Activated naive CD8-positive, alpha-beta T cell treated with anti-CD3 and anti-CD28 coated beads, Interleukin-2, amount 10 ng/mL, durations not matched to agents 7 days and 5 days (primary cell): ENCODE measurements at places on chromosomes 1 and 21.

DNA sequence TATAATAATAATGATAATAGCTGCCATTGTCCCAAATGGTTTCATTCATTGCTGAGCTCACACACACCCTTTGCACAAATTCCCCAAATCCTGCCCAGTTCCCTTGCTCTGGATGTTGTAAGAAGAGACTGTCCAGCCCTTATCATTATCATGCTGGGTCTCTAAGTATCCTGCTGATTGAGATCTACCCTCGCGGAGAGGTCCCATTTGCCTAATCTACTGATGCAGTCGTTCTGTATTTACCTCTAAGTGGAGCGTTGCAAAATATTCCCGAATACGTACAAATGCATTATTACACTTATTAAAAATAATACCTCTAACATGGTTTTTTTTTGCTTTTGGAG lies 51.2 kb downstream of the TNFRSF8 start:
- DNase-seq: no peak

DNA sequence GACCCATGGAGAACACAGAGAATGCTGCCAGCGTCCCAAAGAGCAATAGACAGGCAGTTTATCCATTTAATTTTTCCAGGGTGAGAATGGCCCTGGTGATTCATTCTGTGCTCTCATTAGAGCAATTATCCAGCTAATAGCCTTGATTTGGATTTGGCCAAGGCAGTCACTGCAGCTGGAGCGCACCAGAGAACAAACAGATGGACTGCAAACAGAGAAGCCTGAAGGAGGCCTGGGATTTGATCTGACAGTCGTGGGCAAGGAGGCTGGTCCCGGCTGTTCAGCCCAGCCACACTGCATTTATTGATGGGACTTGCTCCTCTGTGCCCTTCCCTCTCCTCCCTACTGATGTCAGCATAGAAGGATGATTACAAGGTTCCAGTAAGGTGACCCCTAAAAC lies 353.9 kb upstream of the C1orf174 start:
- no peak for DNase-seq

- no peak for DNase-seq
Measured at GRCh38 chr1:16173447-16174260, 17.8 kb upstream of the EPHA2 start.

GRCh38 chr1:34087986-34088385 lies 77.0 kb downstream of the CSMD2 start:
- no peak for DNase-seq

DNA sequence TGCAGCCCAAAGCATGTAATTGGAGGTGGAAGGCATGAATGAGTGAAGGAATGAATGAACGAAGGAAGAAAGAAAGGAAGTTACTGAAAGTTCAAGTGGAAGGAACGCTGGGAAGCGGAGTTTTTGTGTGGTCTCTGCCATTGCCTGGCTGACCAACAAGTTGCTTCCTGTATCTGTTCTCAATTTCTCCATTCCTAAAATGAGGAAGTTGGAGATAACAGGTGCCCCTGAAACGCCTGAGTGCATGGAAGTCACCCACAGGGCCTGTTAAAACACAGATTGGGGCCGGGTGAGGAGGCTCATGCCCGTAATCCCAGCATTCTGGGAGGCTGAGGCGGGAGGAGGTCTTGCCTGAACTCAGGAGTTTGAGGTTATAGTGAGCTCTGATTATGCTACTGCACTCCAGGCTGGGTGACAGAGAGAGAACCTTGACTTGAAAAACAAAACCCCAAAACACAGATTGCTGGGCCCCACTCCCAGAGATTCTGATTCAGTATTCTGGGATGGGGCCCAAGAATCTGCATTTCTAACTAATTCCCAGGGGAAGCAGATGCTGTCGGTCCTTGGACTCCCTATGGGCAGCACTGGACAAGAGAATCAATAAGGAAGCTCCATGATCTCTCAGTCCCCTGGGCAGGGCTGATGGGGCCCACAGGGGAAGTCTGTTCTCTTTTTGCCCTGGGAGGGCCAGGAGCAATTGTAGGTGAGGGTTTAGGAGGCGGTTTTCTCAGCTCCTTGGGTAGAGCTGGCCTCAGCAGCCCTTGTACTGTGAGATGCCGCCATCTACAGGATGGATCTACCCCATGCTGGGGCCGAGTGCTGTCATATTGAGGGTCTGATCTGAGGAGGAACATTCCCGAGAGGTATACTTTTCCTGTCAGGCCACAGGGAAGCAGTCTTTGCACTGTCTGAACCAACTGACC lies 3.3 kb upstream of the CNR2 start:
- DNase-seq: peak; percentile 65

DNA sequence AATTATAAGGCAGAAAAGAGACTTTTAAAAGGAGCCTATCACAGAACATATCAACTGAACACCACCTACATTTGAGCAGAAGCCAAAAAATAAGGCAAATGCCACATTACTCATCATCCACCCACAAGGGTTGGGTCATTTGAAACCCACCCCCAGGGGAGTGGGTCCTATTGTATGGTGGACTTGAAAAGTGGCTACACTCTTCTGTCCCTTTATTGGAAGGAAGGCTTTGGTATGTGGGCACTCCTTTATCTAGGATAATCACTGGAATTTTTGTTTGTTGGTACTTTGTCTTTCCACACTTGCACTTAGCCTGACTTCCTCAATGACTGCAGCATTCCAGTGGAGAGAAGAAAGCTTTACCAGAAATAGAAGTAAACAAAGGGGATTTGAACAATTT lies 157.2 kb upstream of the COL11A1 start:
- no peak for DNase-seq

- DNase-seq: no peak
Measured at GRCh38 chr1:15727866-15728534, 8.1 kb upstream of the SLC25A34 start.

- DNase-seq: no peak
Measured at GRCh38 chr1:232223183-232223708, 406.7 kb downstream of the SIPA1L2 start.

DNA sequence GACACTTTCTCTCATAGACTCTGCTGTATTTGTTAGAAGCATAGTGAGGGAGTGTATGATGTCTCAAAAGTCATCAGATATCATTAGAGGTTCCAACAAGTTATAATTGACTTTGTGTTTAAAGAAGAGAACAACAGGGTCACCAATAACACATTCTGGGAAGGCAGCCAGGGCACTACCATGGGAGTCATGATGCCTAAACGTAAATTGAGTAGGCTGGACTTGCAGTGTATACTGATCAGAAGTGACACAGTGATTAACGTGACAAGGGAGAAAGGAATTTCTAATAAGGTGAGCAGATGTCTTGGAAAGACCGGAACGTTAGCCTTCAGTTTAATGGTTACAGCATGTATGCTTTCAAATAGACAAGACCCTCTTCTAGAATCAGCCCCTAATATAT lies 973.2 kb downstream of the NCAM2 start:
- DNase-seq: no peak

DNA sequence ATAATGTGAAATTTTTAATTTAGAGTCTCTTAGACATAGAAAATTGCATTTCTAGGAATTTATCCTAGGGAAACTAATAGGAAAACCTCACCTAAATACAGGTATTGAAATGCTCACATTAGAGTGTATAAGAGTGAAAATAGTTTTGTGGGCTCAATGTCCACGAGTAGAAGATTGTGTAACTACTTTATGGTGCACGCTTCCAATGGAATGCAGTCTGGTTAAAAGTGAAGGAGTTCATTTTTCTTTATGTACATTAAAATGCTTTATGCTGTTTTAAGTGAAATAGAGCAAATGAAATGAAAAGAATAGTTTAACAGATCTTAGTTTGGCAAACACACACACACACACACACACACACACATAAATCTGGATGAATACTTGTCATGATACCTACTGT lies 278.2 kb downstream of the USP25 start:
- DNase-seq: no peak

GRCh38 chr1:248373761-248374160 lies 1.8 kb upstream of the OR2T6 start:
- no peak for DNase-seq

GRCh38 chr1:32892368-32893197 lies 6.3 kb downstream of the HPCA start:
- peak; percentile 68 for DNase-seq
